ENCODE measurements at places on chromosomes 11 and 22. TPM values are rescaled to one million over a fixed set of nuclear protein-coding genes. Genes with fewer than 3 reads are reported as not detected.

- no peak for DNase-seq
Observed at GRCh38 chr22:27028093-27028492, 370.7 kb downstream of the MIAT start.

- no peak for DNase-seq
Observed at GRCh38 chr11:126669416-126669815, 313.9 kb downstream of the ST3GAL4 start.

DNA sequence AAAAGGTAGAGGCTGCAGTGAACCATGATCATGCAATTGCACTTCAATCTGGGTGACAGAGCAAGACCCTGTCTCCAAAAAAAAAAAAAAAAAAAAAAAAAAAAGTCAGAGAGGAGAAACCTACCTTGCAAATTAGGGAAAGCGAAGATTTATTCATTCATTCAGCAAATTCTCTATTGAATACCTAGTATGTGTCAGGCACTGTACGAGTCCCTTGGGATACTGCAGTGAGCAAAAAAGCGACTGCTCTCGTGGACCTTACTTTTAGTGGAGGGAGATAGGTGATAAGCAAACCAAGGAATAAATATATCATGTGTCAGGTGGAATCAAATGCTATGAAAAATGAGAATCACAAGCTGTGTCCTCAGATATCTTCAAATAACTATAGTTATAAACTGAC is 101.3 kb downstream of the STIM1 start:
- no peak for DNase-seq

- no peak for DNase-seq
Observed at GRCh38 chr22:31692186-31692886, 30.3 kb upstream of the PISD start.

GRCh38 chr22:41834005-41834944 is 1.4 kb downstream of the SREBF2 start:
- no peak for DNase-seq

Gene ZBED5
- polyA plus RNA-seq = 100 TPM

Gene VPREB1
- 0.38 TPM for polyA plus RNA-seq

Gene PRDM11
- 14.2 TPM for polyA plus RNA-seq

Gene PRDX5
- 191 TPM for polyA plus RNA-seq

Measured in right lung (tissue), 10 donors.